ENCODE measurements at places on chromosomes 2 and 18.

DNA sequence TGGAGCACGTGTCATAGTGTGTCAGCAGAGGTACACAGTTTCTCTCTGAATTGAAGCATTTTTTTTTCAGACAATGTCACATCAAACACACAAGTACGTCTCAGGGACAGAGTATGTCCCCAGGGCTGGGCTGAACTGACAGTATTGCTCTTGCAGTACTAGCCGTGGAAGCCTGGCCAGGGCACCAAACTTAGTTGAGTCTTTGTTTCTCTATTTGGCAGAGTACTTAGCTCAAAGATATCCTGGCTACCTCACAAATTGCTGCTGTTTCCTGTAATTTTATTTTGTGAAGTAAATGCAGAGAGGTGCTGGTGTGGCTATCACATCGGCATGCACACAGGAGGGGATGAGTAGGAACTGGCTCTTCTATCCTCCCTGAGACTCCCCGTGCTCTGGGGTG lies 691.6 kb upstream of the HS6ST1 start:
- no peak for DNase-seq

GRCh38 chr2:163213661-163214081 lies 375.1 kb upstream of the KCNH7 start:
- DNase-seq, result no peak

DNA sequence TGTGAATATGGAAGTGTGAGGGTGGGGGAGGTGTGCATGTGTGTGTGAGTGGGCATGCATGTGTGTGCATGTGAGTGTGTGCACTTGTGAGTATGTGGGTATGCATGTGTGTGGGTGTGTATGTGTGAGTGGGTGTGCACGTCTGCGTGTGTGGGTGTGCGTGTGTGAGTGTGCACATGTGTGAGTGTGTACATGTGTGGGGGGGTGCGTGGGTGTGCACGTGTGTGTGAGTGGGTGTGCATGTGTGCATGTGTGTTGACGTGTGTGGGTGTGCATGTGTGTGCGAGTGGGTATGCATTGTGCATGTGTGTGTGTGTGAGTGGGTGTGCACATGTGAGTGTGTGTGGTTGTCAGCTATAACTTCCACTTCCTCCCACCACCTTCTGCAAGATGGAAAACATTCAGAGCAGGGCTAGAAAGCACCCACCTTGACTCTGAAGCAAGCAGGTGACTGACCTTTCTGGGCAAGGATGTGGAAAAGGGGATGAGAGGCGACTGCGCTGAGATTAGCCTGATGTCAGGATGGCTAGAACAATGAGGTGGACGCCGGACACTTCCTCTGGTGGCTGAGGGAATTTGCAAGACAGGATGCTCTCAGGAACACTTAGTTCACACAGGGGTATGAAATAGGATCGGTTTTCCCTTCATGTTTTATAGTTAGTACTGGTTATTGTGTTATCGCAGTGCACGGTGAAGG lies 103.6 kb downstream of the ACKR3 start:
- no peak for DNase-seq

DNA sequence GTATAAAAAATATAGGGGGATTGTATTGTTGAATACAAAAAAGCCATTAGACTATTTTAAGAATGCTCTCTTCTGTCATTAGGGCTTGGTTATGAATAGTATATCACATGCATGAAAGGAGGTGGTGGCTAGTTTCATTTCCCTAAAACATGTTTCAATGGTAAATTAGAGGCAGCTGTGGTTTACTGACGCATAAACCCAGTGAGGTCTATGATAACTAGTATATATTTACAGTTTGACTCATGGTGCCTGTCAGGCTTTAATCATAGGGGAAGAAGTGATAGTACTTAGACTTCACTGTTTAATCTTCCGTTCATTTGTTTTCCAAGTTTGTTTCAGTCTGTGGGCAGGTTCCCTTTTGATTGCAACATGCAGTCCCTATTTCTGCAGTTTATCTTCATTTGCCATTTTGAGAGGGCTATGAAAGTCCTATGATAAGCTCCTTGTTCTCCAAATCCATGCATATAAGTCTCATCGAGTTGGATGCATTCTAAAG lies 55.1 kb upstream of the MAP4K3 start:
- no peak for DNase-seq

- no peak for DNase-seq
These were observed 900.3 kb downstream of the DSC3 start for GRCh38 chr18:30142248-30142647.

DNA sequence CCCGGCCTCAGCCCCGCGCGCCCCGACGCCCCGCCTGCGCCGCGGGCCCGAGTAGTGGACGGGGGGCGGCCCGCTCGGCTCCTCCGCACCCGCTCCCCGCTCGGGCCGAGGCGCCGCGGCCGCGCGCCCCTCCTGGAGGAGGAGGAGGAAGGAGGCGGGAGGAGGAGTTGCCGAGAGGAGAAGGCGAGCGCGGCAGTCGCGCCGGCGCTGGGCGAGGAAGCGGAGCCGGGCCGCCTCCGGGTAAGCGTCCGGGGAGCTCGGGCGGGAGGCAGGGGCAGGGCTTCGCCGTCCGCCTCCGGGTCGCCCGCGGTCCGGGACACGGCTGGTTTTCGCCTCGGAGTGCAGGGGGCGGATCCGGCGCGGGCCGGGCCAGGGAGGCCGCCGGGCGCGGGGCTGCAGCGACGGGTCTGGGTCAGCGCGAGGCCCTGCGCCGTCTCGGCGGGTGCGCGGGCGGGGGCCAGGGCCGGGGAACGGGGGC lies at the start of gene SOCS6:
Gene SOCS6 (plus strand): TSS at position 195 of the 478 bp plus-strand sequence. CDS start 35,624 bp downstream, outside the sequence.
- DNase-seq, result no peak

- no peak for DNase-seq
These were observed 60.4 kb downstream of the DYSF start for GRCh38 chr2:71513721-71514120.

GRCh38 chr18:31250902-31251301 lies 67.1 kb upstream of the DSG1 start:
- DNase-seq, result no peak

- no peak for DNase-seq
These were observed 149.3 kb upstream of the TCF4 start for GRCh38 chr18:55737266-55737665.

- DNase-seq, result no peak
These were observed 37.3 kb downstream of the RHBDD1 start for GRCh38 chr2:226873051-226873620.

GRCh38 chr18:11407940-11408339 lies 201.5 kb upstream of the SLC35G4 start:
- DNase-seq, result no peak

DNA sequence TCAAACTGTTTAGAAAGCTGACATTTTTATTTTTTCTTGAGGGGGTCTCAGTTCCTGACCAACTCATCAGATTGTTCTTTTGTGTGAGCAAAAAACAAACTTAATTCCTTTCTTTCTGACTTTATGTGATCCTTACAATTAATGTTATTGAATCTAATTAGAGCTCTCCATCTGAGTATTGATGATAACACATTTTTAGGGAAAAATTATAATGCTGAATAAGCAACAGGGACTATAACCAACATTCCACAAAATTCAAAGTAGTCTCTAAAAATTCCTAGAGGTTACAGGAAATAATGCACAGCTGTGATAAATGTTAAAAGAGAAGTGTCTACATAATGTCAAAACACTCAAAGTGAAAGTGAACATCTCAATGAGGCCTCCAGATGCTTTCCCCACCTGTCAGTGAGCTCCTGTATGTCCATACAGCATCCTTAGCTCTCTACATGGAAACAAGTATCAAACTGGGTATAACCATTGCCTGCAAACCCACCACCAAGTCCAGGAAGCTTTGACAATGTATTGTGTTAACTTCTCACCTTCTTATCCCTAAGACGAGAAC lies 786.0 kb upstream of the SLC39A10 start:
- DNase-seq, result no peak

GRCh38 chr2:60822987-60823386 lies 58.4 kb upstream of the REL start:
- DNase-seq, result no peak

- DNase-seq, result peak; percentile 8
These were observed 43.2 kb upstream of the NOSTRIN start for GRCh38 chr2:168758970-168759820.

DNA sequence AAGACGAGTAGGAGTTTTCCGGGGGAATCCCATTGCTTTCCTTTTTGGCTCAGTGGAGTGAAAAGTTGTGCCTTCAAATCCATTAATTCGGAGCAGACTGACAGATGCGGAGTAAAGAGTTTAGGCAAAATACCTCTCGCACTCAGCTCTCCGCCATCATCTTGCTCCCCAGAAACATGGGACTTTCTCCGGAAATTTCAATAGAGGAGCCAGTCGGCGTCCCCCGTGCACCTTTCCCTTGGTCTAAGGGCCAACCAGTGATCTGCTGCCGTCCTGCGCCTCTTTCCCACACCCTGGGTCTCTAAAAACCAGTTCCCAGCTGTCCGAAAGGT lies 318 bp downstream of the TYW5 start:
- DNase-seq, result no peak

DNA sequence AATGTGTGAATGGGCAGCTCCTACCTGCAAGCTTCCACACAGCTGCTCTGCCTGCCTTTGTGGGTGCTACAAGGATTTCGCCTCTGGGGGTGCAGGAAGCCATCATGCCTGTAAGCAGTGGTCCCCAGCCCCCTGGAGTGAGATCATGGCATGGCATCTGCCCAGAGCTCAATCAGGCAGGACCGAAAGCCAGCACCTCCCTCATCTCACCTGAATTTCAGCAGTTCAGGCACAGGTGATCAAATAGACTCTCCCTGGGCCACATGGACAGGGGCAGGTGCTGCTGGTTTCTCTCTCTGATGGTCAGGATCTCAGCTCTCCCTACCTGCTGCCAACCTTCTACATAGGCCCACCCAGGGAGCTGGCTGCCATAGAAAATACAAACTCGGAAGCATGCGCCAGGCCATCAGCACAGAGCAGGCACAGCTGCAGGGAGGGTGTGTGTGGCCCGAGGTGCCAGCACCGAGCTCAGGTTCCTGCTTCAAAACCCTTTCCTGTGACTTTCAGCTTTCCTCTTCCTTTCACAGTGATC lies 133.2 kb upstream of the ID2 start:
- DNase-seq, result no peak

GRCh38 chr2:88307817-88308216 lies 137.7 kb downstream of the THNSL2 start:
- no peak for DNase-seq

GRCh38 chr2:98664323-98664722 lies 55.9 kb downstream of the UNC50 start:
- no peak for DNase-seq

DNA sequence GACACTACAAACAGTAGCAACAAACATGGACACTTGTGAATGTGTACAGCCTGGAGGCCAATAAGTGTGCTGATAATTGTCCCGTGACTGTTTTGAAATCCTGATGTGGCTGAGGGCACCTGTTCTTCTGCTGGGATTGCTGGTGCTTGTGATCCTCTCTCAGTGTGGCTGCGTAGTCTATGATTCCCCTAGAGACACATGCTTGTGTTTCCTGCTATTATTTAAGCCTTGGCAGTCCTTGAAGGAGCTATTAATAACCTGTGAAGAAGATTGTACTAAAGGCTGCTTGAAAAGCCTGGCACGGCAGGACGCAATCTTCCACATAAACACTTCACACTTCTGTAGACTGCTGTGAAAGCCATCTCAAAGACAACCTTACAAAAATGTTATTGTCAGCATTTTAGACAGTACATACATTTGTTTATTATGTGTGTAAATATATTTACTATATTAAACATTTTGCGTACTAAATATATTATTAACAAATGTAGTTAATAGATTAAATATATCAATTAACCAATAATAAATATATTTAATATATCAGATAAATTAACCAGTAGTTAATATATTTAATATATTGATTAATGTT lies 71.4 kb downstream of the GALR1 start:
- no peak for DNase-seq

- DNase-seq, result no peak
These were observed 59.6 kb downstream of the EIPR1 start for GRCh38 chr2:3317871-3318590.

DNA sequence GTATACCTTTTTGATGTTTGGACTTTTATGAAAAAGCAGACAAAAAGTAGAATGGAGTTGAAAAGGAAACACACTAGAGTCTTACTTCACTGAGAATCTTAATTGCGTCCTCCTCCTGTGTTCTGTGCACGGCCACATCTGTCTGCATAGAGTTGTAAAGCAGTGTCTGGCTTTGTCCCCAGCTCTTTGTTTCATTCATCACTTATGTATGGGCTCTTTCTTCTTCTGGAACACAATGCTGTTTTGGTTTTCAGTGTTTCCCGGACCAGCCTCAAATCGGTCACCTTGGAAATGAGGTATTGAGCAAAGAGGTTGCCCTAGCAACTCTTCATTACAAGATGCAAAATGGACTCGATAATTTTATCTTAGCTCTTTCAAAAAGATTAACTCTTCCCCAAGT lies 104.3 kb upstream of the CNGA3 start:
- no peak for DNase-seq

DNA sequence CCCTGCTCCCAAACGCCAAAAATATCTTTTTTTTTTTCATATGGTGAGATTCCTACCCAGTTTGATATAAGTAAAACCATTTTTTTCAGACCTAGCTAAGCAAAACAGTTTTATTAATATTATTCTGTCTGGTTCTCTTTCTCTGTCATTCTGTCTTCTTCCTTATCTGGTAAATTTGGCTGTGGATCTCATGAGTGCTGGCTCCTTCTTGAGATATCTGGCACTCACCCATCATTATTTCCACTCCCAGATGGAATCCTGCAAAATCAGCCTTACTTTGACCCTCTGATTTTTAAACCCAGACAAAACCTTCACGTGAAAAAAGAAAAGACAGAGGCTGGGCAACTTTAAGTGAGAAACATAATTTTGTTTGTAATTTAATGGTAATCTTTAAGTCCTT lies 373.6 kb downstream of the NYAP2 start:
- DNase-seq, result no peak

- DNase-seq, result no peak
These were observed 26.0 kb upstream of the ANXA4 start for GRCh38 chr2:69715964-69716363.

DNA sequence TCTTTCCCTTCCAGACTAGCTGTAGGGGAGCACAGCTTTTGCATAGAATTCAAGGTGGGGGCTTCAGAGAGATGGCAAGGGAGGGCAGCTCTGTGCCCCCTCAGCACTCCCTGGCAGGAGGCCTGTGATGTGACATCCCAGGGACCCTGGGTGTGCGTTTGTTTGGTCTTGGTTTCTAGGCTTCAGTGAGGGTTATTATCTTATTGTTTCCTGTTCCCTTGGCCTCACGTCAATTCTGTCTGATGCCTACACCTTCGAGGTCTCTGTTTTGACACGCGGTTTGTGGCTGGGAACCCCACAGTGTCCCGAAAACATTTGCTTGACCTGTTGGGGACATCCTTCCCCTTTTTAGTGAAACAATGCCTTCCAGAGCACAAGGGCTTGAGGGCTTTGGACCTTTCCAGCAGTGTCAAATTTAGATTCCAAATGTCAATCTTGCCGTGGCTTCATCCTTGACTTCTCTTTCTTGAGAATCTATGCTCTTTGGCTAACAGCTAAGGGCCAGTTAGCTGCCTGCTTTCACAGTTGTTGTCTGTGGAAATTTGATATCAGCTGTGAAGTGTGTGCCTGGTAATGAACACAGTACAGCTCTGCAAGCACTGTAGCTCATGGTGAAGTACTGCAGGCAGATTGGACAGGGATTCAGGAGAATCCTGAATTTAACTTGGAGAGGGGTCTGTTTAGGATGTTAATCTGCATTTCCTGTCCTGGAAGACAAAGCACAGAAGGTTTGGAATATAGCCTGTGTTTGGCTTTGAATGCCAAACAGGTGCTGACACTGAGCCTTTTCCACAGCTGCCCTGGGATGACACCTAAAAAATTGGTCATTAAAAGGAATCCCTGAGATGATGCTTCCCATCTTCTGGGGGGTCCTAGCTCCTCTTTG lies 108.2 kb upstream of the CXCR4 start:
- DNase-seq, result no peak

- peak; percentile 32 for DNase-seq
These were observed 163.5 kb upstream of the CXCR4 start for GRCh38 chr2:136281281-136282114.
